ENCODE measurements at places on chromosomes 16 and 17.
A peak's percentile ranks its signal among the peaks of the same experiment; 100 is the strongest.

DNA sequence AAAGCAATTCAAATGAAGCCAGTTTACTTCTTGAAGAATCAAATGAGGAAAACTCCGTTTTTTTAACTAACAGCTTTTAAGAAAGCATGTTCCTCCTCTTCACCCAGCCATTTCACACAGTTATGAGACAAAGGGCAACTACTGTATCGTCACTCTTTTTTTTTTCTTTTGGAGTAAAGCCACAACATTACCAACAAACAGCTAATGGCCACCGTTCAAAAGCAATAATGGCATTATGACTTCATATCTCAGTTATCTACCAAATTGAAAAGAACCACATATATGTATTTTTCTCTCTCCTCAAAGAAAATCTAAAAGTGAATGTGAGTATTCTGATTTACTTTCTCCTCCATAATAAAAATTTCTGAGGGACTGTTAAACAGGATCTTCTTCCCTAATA, 14.5 kb downstream of the GRB2 start:
- no peak for DNase-seq

DNA sequence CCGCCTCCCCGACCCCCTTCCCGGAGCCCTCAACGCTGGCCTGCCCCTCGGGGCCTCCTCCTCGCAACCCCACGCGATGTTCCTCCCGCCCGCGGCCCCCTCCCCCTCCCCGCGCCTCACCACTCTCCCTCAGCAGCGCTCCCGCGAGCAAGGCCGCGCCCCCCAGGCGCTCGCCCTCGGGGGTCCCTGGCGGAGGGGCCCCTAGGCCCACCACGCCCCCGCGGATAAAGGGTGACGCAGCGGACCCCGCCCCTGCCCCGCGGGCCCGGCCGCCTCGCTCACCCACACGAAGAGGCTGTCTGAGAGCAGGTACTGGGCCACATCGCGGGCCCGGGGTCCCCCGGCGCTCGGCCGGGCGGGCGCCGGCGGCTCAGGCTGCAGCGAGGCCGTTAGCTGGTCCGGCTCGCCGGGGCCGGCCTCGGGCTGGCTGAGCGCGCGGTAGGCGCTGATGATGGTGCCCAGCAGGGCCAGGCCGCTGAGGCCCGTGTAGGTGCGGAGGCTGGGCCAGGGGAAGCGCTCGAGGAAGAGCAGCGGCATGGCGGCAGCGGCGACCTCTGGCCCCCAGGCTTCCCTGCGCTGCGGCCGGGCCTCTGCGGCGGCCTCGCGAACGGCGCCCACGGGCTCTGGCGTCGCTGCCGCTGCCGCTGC, 430 bp downstream of the AMFR start:
- peak; percentile 23 for DNase-seq

- no peak for DNase-seq
These were observed 38.4 kb downstream of the ERN1 start for GRCh38 chr17:64091571-64091970.

GRCh38 chr16:80084163-80084562, 456.6 kb upstream of the DYNLRB2 start:
- DNase-seq = no peak

- no peak for DNase-seq
These were observed 162.9 kb downstream of the COPRS start for GRCh38 chr17:31696184-31696602.

GRCh38 chr17:58884161-58884560, 128.5 kb downstream of the PPM1E start:
- DNase-seq = no peak

DNA sequence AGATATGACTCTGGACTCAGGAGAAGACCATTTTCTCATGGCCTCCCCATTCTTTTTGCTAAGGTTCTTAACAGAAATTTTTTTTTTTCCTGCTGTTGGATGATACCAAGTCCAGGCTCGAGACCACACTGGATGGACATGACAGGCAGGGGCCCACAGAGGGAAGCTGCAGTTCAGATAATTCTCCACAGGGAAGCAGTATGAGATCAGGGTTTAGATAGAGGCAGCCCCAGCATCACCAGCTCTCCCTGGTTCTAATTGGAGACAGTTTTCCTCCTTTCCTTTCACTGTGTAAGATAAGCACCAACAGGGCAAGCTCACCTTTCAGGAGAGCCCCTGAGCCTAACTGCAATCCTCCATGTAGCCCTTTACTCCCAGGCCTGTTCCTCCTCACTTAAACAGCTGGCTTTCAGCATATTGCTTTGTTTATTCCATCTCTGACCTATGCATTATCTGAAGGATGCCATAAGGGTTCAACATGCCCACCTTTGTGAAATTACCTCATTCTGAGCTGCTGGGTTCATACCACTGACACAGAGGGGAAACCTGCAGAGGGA, 108.1 kb downstream of the SNX11 start:
- no peak for DNase-seq

DNA sequence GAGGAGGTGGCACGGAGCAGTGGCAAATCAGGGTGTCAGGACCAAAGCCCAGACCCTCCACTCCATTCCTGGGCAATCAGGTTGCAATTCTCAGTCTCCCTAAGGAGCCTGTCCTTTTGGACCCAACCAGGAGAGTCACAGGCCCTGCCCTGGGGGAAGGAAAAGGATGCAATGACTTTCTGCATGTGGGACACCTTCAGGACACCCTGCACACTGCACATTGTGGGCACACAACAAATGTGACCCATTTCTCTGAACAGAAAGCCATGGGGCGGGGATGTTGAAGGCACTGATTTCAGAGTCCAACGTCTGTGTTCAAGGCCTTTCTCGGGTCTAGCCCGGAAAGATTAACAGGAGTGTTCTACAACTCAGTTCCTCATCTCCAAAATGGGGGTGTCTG, 286.2 kb upstream of the FOXF1 start:
- no peak for DNase-seq

DNA sequence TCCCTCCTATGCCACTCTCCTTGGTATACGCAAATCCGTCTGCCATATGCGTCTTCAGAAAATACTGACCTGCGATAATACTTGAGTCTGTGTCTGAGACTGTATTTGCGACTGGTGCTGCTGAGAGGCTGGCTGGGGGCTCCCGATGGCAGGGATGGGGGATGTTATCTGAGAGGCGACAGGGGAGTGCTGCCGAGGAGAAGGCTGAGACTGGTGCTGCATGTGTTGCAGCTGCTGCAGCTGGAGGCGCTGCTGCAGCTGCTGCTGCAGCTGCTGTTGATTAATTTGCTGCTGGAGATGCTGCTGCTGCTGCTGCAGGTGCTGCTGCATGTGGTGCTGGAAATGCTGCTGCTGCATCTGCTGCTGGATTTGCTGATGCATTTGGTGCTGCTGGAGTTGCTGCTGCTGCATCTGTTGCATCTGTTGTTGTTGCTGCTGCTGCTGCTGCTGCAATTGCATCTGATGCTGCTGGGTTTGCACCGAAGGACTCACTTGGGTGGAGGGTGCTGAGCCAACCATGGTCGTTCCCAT, 107.7 kb downstream of the TOX3 start:
- no peak for DNase-seq

DNA sequence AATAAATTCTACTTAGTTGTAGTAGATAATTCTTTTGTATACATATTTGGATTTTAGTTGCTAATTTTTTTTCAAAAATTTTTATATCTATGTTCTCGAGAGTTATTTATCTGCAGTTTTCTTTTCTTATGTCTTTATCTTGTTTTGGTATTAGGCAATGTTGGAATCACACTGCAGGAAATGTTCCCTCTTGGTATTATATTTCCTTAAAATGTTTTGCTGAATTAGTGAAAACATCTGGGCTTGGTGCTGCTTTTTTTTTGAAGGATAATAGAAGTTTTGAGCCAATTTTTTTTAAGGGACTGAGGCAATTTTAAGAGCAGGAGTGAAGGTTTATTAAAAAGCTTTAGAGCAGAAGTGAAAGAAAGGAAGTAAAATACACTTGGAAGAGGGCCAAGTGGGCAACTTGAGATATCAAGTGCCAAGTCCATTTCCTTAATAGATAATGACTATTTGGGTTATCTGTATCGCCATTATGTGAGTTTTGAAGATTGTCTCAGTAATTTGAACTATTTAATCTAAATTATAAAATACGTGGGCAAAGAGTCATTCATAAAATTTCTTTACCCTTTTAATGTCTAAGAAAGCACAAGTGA, 1390.1 kb upstream of the CDH8 start:
- no peak for DNase-seq

- DNase-seq = no peak
These were observed 38.7 kb upstream of the MRPS23 start for GRCh38 chr17:57888311-57889216.

GRCh38 chr17:78910497-78911284, 7.7 kb upstream of the CEP295NL start:
- no peak for DNase-seq

GRCh38 chr16:30805056-30805369, 18.0 kb upstream of the ZNF629 start:
- no peak for DNase-seq

GRCh38 chr17:12584727-12585126, 81.0 kb upstream of the MYOCD start:
- no peak for DNase-seq

GRCh38 chr16:57128771-57129389, 36.5 kb downstream of the CPNE2 start:
- DNase-seq = peak; percentile 22

DNA sequence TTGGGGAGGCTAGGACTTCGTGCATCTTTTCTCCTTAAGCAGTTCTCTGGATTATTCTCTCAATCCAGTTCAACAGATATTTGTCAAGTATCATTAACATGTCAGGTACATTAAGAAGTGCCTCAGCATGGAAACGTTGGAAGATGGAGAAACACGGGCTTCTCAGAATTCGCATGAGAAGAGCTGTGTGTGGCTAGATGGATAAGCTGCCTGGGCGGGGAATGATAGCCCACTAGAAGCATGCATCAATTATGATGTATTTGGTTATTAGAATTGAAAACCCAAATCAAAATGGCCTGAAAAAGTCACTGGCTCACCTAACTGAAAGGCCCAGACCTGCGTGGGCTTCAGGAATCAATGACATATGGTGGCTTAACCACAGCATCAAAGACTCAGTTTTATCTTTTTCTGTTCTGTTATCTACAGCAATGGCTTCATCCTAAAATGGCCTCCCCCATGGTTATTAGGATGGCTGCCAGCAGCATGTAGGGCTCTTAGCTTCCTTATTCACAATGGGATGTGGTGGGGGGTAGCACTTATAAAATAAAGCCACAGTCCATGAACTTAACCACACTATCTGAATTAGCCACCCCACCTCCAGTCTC, 43.9 kb downstream of the MMD start:
- DNase-seq = no peak

- no peak for DNase-seq
These were observed 14.5 kb downstream of the OTOP3 start for GRCh38 chr17:74950207-74950606.

- no peak for DNase-seq
These were observed 85.9 kb downstream of the SNX29 start for GRCh38 chr16:12062343-12063003.

- peak; percentile 63 for DNase-seq
These were observed 1.6 kb downstream of the HOXB2 start for GRCh38 chr17:48543107-48543853.

DNA sequence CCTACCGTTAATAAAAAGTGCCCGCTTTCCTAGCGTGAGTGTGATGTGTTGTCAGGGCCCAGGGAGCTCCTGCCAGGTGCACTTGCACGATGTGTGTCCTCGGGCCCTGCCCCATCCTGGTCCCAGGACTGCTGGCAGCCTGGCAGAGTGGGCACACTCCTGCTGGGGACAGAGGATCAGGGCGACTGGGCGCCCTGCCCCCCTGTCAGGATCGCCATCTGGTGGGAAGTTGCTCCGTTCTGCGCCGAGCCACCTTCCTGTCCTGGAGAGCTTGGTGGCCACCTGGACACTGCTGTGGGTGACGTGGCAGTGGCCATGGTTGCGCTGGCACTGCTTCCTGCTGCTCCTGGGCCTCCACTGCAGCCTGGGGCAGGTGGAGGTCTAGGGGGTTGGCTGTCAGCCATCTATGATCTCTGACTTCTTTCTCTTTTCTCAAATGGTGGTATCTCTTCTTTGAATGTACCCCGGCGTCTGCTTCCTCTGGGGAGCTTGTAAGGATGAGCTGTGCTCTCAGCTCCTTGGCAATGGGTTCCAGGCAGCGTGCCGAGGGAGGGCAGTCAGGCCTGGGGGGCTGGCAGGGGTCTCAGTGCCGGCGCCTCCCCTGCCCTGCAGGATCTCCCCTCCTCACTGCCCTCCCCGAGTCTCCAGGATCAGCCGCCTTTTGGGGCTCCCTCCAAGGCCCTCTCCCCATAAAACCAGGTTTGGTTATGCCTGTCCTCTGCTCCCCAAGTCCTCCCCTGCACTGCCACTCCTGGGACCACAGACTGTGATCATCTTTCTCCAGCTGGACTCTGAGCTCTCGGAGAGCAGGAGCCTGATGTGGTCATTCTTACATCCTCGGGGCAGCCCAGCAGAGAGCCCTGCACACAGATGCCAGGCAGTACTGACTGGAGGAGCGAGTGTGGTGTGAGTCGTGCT, 76.9 kb downstream of the AMFR start:
- no peak for DNase-seq

DNA sequence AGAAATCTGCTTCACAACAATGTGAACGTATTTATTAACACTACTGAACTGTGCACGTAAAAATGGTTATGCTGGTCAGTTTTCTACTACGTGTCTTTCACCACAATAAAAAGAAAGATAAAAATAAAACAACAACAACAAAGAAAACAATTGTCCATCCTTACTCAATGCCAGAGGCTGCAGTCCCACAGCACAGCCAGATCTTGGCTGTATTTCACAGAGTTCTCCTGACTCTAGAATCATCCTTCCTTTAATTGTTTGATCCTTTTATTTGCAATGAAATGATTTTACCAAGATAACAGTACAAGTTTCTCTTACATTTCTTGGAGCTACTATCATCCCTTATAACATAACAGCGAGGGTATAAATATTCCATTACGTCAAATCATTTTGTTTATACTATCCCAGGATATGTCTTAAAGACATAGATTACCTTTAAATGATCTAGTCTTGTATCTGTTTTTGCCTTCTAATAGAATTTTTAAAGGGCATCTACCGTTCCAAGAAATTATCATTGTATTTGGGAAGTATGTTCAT, 103.3 kb downstream of the SLC39A11 start:
- DNase-seq = no peak

- DNase-seq = no peak
These were observed 6.8 kb downstream of the ZG16B start for GRCh38 chr16:2836646-2837508.

GRCh38 chr17:82775001-82775823, 23.3 kb downstream of the TBCD start:
- peak; percentile 24 for DNase-seq

DNA sequence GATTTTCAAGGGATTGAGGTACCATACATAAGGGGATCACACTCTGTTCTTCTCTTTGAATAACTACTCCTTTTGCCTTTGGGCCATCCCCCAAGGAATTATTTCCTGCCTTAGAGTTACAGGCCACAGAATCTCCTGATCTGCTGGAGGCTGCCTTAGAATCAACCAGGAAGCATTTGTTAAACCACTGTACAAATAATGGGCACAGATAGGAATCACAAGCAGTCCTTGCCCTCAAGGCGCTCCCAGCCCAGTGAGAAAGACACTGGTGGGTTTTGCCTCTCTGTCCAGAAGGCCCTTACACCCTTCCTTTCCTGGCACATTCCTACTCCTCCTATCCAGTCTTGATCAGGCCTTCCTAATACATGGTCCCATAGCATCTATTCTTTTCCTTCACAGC, 45.9 kb downstream of the MRTFB start:
- no peak for DNase-seq

All from activated T-helper 2 cell treated with anti-CD3 and anti-CD28 coated beads, Interferon-gamma antibody, Interleukin-2, Interleukin-4, amounts not matched to agents 10 μg/mL and 5 μg/mL and 100 μg/mL, durations not matched to agents 14 hours and 24 hours and 36 hours (primary cell).